Stimulated activated CD4-positive, alpha-beta T cell treated with anti-CD3 and anti-CD28 coated beads, TNF-alpha, amount 100 ng/mL, for 1 hour (primary cell): ENCODE measurements at places on chromosomes 1 and 21.

DNA sequence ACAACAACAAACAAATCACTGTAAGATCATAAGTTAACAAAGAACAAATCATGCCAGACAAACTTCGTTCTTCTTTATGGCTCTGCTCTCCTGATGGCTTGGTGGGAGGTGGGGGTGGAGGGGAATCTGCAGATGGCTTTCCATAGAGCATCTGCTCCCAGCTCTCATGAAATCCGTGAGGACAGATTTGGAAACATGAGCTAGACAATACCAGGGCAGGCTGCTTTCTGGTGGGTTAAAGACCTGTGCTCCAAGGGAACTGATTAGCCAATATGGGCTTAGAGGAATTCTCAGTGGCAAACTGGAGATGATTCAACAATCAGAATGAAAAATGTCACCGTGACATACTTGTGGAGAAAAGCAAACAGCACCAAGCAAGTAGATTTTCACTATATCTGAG lies 69.4 kb upstream of the TLR5 start:
- DNase-seq: no peak

GRCh38 chr1:213622365-213623063 lies 365.3 kb upstream of the PROX1 start:
- no peak for DNase-seq

DNA sequence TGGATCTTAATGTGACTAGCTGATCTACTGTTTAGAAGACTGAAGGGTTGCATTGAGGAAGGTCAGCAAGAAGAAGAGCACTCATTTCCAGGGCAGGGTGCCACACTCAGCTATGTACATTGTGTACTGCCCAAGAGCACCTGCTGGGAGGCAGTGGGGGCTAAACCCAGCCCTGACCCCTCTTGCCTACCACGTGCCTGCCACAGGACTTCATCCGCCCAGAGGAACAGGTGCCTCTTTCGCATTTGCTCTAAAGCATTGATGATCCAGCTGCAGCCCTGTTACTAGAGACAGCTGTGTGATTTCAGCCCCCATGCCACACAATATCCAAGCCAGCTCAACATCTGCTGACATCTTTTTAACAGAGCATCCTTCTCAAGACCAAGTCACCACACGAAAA lies 341.8 kb downstream of the LMX1A start:
- no peak for DNase-seq

DNA sequence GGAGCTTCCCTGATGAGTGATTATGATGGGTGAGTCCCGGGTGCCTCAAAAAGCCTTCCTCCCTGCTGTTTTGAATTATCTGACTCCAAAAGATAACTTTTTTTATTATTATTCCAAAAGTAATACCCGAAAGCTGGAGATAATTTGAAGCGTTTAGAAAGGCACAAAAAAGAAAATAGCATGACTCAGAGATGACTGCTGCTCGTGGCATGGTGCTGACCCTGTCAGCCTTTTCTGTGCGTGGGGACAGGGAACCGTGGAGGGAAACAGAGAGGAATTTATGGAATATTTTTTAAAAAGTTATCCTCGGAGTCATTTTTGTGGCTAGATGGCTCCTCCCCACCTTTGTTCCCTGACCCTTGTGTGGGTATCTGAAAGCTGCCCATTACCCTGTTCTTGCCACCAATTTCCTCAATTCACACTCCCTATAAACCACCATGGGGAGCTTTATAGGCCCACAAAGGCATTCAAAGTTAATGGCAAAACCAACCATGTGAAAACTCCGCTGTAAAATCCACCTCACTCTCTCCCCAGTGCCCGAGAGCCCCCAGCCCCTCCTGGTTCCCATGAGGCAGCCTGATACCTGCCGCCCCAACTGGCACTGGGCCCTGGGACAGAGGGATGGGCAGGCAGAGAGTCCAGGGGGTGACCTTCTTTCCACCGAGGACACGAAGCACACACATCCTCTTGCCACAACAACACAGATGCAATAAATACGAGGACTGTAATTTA lies 37.5 kb downstream of the IGSF21 start:
- no peak for DNase-seq

DNA sequence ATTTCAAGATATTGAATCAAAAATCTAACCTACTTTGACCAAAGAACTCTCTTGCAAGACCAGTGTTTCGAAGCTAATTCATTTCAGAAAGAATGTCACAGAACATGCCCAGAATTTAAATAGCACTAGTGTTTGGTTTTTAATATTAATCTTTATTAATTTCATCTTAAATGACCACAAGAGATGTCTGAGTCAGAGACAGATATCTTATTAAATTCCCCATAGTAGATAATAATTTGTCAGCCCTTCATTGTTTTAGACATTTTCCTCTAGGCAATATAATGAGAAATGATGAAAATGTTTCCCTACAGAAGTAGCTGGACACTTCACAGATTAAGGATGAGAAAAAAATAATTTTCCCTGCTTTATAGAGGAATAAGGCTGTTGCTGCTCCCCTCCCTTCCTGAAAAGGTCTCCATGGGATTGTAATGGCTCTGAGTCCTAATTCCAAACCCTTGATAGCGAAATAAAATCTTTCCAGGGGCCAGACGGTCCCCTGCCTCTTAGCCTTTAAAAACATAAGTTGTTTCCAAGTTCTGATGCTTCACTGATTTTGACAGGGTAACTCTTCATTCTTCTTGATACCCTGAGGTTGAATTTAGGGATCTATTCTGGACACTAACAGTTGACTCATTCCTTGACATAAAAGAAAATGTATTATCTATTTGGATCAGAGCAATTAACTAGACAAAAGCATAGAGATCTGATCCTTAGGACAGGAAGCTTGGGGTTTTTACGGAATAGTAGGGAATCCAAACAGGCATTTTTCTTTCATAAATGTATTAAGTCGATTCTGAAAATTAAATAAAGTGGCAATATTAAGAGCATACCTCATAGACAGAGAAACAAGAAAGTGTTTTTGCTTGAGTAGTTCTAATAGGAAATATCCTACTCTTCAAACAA lies 820.8 kb downstream of the BRINP3 start:
- no peak for DNase-seq

- no peak for DNase-seq
Measured at GRCh38 chr1:36706416-36706815, 223.7 kb upstream of the CSF3R start.

DNA sequence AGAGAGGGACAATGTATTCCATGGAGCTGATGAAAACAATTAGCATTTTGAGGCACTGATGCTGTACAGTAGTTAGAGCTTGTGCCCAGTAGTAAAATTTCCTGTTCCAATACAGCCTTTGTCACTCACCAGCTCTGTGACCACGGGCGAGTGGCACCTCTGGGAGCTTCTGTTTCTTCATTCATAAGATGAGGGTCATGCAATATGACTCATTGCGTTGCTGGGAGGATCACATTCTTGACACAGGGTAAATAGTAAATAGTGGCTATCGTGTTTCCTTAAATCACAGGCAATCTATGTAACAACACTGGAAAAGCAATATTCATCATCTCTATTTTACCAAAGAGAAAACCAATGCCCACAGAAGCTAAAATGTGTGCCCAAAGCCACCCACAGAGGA lies 4.5 kb upstream of the LRRC52 start:
- DNase-seq: no peak

DNA sequence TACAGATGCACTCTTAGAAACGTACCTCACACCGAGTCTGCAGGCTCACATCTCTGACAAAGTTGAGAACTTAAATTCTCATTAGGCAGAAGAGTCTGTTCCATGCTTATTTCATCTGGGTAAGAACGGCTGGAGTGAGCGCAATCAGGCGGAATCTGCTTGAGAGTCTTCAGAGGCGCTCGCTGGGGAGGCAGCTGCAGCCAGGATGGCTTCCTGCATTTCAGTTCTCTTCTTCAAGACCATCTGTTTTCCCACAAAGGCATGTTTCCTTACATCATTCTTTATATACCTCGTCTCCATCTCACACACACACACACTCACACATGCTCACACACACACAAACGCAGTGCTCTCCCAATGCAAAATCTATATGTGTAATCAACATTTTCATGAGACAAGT lies 497.1 kb downstream of the AJAP1 start:
- DNase-seq: no peak

DNA sequence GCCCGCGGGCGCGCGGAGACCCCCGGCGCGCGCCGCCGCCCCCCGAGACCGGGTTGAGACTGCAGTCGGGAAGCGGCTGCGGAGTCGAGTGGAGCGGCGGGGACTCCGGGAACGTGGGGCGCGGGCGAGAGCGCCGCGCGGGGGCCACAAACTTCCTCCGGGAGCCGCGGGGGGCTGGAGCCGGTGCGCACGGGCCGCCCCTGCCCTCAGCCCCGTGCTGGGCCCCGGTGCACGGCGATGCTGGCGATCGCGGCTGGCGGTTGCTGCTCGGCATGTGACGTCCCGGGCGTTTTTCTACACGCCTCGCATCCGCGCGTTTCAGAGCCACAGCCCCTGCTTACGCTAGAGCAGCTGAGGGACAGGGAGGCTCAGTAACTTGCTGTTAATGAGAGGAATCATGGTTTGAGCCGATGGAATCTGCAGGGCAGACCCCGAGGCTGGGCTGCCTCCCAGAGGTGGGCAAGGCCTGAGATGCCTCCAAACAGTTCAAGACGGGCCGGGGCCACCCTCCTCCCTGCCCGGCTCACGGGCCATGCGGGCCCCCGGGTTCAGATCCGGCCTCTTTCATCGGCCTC lies 520 bp downstream of the TMEM201 start:
- DNase-seq: no peak

- no peak for DNase-seq
Measured at GRCh38 chr21:31078216-31078615, 39.9 kb upstream of the KRTAP19-8 start.

- no peak for DNase-seq
Measured at GRCh38 chr1:202685641-202686040, 24.6 kb downstream of the SYT2 start.

DNA sequence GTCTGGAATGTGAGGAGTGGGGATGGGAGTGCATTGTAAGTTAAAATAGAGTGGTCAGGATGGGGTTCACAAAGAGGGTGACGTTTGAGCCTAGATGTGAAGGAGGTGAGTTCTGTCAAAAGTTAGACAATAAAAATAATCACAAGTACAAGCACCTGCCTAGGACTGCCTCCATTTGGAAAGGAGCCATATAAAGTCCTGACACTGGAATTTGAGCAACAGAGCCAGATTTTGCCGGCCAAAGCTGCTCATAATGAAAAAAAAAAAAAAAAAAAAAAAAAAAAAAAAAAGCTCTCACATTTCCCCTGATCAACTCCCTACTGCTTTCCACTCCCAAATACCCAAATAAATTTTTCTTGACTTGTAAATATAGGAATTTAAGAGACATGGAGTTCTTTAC lies 4.1 kb downstream of the PALMD start:
- DNase-seq: no peak

DNA sequence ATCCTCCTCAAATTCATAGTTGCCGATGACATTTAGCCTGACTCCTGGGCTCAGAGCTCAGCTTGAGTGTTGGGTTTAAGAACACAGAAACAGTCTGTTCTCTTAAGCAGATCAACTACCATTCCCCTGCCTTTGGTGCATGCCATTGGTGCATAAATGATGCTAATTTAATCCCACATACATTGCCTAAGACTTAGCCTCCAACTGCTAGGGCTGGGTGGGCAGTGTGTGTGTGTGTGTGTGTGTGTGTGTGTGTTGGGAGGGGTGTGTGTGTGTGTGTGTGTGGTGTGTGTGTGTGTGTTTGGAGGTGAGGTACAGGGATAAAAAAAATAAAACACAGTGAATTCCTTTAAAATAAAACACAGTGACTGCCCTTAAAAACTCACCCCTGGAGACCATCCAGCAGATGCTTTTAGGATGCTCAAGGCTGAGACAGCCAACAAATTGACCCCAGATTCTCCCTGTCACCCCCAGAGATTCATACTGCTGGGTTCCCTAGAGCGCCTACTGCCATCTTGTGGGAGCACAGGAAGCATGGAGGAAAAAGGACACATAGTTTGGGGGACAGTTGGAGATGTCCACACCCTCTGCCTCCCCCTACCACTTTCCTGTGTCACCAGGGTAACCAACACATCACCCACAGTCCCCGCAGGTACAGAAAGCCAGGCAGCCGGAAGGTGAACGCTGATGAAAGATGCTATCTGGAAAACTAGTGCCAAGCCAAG lies 30.6 kb downstream of the KLHDC7A start:
- DNase-seq: no peak

DNA sequence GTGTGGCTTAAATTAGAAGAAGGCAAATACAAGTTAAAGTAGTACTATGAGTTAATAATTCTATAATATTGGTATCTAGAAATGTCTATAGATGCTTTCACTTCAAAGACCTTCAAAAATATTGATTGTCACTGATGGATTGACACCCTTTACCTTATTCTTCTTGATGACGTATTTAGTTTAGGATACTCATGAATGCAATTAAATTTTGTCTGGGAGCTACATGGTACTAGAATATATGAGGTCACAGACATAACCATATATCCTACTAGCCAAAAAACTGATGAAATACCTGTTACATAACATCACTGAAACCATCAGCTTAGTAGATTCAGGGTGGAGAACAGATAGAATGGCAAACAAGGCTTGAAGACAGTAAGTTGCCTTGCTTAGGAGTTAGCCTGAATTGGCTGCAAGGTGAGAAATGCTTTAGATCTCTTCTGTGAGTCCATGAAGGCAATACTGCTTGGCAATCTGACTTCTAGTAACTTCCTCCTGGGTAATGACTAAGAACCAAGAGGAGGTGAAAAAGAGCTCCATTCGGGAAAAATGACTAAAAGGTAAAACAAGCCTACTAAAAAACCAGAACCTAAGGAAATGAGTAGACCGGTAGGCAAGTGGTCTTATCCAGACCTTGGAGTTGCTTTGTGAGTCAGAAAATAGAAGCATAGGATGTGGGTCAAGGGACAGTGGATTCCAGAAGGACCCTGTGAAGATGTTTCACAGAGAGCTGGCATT lies 16.9 kb upstream of the ARHGAP29 start:
- DNase-seq: no peak

DNA sequence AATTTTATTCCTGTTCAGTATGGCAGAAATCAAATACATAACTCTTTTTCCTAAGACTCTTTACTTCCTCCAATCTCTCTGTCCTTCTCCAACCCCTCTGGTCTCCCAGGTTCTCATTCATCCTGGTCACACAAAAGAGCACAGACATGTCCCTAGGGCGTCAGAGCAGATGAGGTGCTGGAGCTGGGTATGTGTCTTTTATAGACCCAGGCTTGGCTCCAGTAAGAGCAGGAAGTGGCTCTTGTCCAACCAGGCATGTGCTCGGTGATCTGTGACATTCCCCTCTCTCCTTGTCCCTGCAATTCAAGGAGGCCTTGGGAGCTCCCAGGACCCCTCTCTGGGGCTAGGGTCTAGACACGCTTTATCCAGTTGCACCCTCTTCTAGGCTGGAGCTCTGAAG lies 18.0 kb upstream of the LCE2D start:
- no peak for DNase-seq

- DNase-seq: no peak
Measured at GRCh38 chr1:68401506-68401905, 48.2 kb downstream of the RPE65 start.

- DNase-seq: no peak
Measured at GRCh38 chr1:5119366-5120234, 465.2 kb downstream of the AJAP1 start.
